Foreskin keratinocyte (primary cell): ENCODE measurements at places on chromosomes 5 and 9. TPM values are rescaled to one million over a fixed set of nuclear protein-coding genes. Genes with fewer than 3 reads are reported as not detected.

Gene ZNF883
- 1.6 and 3.3 TPM in 2 replicates for total RNA-seq

Gene PDZD2
- total RNA-seq: 13.1 and 14.5 TPM in 2 replicates

Gene TUT7
- 26.1 and 29.8 TPM in 2 replicates for total RNA-seq

Gene SOX30
- 0.04 TPM in 1 of 2 replicates, not detected in the other for total RNA-seq

Gene ISL1
- total RNA-seq: 5.5 and 8.6 TPM in 2 replicates

Gene MEGF10
- not detected in 2 replicates for total RNA-seq

Gene CD180
- total RNA-seq: not detected in 2 replicates

Gene PCDHGA7
- total RNA-seq: under 0.01 and 0.17 TPM in 2 replicates

Gene SPATA31C2
- total RNA-seq: not detected in 2 replicates

Gene FAM221B
- total RNA-seq: not detected in 2 replicates

- no peak for DNase-seq
Measured at GRCh38 chr5:173866243-173866857, 21.8 kb upstream of the CPEB4 start.

DNA sequence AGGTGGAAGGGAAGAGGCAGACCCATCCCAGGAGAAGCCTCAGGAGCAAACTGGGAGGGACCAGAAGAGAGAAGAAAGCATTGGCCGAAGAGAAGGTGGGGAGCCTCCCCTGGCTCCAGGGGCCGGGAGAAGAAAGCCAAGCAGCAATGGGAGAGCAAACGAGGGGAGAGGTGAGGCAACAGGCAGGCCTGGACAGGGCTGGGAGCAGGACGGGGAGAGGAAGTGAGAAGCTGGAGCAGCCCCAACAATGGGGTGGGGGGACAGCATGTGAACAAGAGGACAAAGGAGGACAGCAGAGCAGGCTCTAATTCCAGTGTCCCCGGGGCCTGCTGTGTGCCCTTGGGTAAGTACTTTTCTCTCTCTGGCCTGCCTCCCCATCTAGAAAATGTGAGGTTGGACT is 115.3 kb downstream of the PSD2 start:
- DNase-seq: peak; percentile 18

GRCh38 chr5:133970325-133970909 is 2.0 kb upstream of the C5orf15 start:
- DNase-seq: no peak

DNA sequence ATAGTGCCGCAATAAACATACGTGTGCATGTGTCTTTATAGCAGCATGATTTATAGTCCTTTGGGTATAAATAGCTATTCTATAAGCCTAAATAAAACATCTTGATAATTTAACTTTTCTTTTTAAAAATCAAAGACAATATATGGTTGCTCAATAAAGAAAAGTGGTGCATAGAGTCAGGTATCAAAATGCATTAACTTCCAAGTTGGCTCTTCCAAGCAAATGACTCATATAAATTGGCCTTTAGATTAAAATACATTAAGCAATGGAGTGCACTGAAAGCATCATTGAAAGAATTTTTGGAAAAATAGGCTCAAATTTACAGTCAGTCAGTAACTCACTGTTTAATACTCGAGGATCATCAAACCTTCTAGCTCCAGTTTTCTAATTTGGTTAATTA is 106.6 kb downstream of the PLCXD3 start:
- DNase-seq: no peak

DNA sequence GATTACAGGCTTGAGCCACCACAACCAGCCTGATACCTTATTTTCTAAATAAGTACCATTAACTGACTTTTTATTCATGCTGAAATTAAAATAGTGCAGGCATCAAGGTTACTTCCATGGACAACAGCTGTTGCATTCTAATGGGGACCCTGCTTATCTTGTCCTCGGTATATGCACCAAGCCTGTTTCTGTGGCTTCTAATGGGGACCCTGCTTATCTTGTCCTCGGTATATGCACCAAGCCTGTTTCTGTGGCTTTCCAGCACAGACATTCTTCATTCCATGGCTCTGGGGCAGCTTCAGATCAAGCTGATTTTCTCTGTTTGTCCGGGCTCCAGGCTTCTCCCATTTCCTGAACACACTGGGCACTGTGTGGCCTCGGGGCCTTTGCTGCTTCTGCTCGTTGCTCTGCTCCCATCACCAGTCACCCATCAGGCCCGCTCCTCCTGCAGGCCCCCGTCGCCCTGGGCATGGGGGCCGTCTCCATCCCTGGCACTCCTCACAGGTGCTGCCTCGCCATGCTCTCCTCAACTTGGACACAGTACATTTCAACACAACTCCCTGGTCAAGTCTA is 30.7 kb downstream of the ZNF354A start:
- DNase-seq: no peak

- DNase-seq: no peak
Measured at GRCh38 chr9:70315389-70315788, 56.6 kb downstream of the SMC5 start.

DNA sequence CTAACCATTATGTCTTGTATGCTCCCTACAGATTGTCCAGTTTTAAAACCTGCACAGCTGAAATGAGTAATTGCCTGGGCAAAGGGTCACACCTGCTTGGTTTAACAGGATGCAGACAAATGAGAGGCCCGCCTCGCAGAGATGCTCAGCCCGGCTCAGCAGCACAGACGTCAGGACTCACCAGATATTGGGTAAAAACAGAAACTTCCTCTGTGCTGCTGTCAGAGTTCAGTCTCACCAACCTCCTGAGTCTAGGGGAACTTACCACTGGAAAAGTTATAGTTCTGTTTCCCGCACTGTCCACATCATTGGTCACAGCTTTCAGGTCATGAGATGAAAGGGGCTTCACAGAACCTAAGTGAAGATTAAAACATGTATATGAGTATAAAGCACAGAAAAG is 152.5 kb downstream of the ESM1 start:
- no peak for DNase-seq

- no peak for DNase-seq
Measured at GRCh38 chr9:6525326-6526045, 112.5 kb downstream of the UHRF2 start.

- no peak for DNase-seq
Measured at GRCh38 chr5:6322163-6322713, 56.1 kb downstream of the MED10 start.

DNA sequence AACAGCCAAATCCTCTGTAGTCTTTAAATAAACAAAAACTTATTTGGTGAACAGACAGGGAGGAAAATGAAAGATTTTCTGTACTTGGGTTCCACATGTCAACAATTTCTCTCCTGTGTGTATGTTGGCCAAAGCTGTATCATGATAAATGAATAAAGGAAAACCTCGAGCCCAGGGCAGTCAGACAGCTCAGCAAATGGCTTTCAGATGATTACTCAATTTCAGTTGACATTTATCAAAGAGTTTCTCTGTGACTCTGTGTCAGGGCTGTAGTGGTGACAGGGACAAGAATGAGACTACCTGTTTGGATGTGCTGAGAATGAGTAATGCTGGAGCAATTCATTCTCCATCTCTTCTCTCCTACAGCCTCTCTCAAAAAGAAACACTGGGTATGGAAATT is 45.7 kb upstream of the PTGS1 start:
- DNase-seq: peak; percentile 40

DNA sequence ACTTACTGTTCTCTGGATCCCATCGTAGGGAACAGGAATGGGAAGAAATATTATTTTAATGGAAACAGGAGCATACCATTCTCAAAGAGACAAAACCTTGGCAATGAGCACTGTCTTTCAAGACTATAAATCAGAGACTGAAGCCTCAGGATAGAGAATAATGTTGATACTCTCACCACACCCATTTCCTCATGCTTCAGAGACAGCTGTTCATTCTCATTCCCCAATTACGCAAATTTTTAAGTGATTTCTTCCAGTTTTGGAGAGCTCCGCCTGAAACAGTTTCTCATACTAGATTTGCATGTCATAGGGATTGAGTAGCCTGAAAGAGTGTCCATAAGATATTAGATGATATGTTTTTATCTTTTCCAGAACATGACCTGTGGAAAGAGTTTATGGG is 290.5 kb upstream of the RASA1 start:
- peak; percentile 63 for DNase-seq

GRCh38 chr5:152135827-152136226 is 211.2 kb upstream of the GLRA1 start:
- DNase-seq: no peak

DNA sequence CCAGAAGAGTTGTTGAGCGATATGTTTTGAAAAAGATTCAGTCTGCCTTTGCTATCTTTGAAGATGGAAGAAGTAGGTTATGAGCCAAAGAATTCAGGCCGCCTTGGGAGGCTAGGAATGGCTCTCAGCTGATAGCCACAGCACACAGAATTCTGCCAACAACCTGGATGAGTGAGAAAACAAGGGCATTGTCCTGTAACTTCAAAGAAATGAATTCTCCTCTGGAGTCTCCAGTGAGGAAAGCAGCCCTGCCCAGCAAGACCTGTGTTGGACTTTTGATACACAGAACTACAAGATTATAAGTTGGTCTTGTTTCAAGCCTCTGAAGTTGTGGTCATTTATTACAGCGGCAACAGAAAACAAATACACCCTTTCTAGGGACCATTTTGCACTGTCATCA is 509.9 kb upstream of the ZNF608 start:
- no peak for DNase-seq

DNA sequence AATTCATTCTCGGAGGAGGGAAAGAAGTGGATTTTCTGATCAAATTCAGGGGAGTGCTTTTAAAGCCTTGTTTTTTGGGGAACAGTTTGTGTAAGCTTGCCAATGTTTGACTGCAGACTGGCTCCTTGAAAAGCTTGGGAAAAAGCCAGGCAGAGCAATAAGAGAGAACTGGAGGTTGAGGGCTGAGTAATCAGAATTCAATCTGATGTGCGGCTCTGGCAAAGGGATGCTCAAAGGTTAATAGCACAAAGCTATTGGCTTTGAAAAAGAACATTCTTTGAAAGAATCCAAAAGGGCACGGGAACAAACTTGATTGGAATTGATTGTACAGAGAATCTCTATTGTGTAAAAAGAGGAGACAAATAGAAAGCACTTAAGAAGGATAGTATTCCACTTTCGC is 279.3 kb downstream of the YTHDC2 start:
- DNase-seq: no peak

GRCh38 chr5:83683836-83684235 is 36.8 kb downstream of the HAPLN1 start:
- no peak for DNase-seq

DNA sequence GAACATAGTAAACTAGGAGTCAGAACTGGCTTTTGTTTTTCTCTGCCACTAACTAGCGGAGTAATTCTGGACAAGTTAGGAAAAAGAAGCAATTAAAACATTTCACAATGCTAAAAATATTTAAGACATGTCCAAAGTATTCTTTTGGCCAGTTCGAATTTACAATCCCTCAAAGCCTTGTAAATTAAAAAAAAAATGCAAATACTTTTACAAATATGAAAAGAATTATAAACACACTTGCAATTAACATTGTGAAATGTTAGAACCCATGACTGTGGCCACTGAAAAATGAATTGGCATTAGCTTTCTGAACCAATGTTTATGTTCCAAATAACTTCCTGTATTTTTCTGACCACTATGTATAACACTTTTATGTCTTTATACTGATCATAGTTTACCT is 2.2 kb downstream of the RAD1 start:
- DNase-seq: no peak

DNA sequence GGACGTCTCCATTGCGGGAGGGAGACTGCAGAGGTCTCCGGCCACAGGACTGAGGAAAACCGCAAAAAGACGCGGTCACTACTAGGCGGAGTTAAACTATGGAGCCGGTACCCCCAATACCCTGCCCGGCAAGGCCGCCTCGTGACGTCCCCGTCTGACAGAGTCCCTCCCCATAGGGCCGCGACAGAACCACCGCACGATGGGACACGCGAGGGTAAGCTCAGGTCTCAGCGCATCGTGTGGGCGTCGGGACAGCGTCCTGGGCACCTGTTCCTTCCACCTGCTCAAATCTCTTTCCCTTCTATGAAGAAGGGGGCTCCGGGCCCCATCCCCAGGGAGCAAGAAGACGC is 35.2 kb upstream of the GLDC start:
- no peak for DNase-seq

DNA sequence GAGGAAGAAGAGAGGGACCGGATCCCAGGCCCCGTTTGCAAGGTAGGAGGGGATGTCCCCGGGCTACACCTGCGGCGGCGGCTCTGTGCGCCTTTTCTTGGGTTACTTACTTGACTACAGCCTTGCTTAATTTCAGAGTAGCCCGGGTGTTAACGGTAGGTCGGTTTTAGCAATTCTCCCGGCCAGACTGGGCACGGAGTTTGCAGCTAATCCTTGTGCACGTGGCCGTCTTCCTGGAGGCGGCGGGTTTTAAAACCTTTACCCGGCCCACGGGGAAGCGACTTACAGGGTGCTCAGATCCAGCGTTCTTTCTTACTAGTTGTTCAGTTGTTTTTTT is 313 bp downstream of the BRIX1 start:
- peak; percentile 13 for DNase-seq

GRCh38 chr9:111926421-111926875 is 29.8 kb downstream of the UGCG start:
- DNase-seq: no peak

GRCh38 chr5:27652505-27652904 is 614.1 kb upstream of the CDH9 start:
- DNase-seq: no peak
